ENCODE measurements at places on chromosomes 11 and 22. TPM values are rescaled to one million over a fixed set of nuclear protein-coding genes. Genes with fewer than 3 reads are reported as not detected.

DNA sequence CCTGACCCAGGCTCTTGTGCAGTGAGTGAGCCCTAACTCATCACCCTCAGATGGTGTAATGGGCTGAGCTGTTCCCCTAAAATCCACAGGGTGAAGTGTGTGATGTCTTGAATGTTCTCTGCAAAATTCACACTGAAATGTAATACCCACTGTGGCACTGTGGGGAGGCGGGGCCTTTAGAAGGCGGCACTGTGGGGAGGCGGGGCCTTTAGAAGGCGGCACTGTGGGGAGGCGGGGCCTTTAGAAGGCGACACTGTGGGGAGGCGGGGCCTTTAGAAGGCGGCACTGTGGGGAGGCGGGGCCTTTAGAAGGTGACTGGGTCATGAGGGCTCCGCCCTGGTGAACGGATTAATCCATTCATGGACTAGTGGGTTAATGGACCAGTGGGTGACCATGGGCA, 33.0 kb downstream of the CHID1 start:
- peaks cover 5% of the 10 kb centered on the region for H3K36me3 ChIP-seq
- no peak overlapping the region for H3K27ac ChIP-seq
- no peak for DNase-seq
- H3K27me3 ChIP-seq: no peaks in the 10 kb centered on the region

DNA sequence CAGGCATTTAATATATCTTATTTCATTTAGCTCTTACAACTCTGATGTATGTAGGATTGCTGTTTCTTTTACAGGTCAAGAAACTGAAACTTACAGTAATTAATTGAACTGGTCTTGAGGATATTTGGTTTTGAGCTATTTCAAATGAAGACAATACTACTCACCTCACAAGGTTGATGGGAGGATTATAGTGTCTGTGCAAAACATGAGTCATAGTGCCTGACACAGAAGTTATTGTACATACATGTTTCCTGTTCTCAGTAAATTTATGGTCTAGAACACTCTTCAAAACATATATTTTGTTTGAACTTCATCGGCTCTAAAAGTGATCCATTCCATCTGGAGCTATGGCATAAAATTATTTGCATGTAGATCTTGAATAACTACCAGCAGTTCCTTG, 61.9 kb downstream of the CECR2 start:
- H3K4me3 ChIP-seq: no peak overlapping the region
- H3K36me3 ChIP-seq: no peaks in the 10 kb centered on the region
- peaks cover 21% of the 10 kb centered on the region for H3K27me3 ChIP-seq

- H3K27ac ChIP-seq: no peak overlapping the region
- H3K4me3 ChIP-seq: no peak overlapping the region
- peaks cover 1% of the 10 kb centered on the region for H3K4me1 ChIP-seq
- H3K27me3 ChIP-seq: peaks cover 13% of the 10 kb centered on the region
Observed at GRCh38 chr22:30591191-30591587, 521 bp downstream of the PES1 start.

RAG2 gene
- not detected for total RNA-seq

GLB1L2 gene
- 2.0 TPM for total RNA-seq

- peak; percentile 69 for DNase-seq
- H3K4me1 ChIP-seq: peaks cover 30% of the 10 kb centered on the region
- peak within 1 kb of the TSS; percentile 76 for H3K27ac ChIP-seq
- no peaks in the 10 kb centered on the region for H3K36me3 ChIP-seq
- no peaks in the 10 kb centered on the region for H3K27me3 ChIP-seq
Observed at GRCh38 chr22:37905534-37906363, at the start of gene MICALL1. Gene MICALL1 (plus strand): TSS chr22:37906297. CDS start chr22:37906423, 126 bp downstream.

DNA sequence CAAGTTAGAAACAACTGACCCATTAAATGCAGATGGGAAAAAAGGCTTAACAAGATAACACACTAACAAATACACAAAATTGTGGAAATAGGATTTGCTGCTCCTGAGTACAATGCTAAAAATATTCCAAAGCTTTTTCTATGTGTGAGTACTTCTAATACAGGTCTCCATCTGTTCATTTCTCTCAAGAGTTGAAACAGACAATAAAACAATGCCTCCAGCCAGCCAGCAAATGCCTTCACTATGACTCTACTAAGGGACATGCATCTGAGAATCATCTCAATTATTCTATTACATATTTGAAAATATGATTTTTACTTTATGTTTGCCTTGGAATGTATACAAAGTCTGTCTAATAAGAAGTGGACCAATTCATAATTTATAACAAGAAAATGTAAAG, 119.0 kb downstream of the CADM1 start:
- no peak overlapping the region for H3K4me3 ChIP-seq
- H3K36me3 ChIP-seq: no peaks in the 10 kb centered on the region
- peaks cover 6% of the 10 kb centered on the region for H3K27me3 ChIP-seq
- no peak for DNase-seq
